ENCODE measurements at places on chromosomes 6 and 20. TPM values are rescaled to one million over a fixed set of nuclear protein-coding genes. Genes with fewer than 3 reads are reported as not detected.
A peak's percentile ranks its signal among the peaks of the same experiment; 100 is the strongest.

- no peaks in the 10 kb centered on the region for H3K36me3 ChIP-seq
- H3K27ac ChIP-seq, result no peak overlapping the region
- no peak overlapping the region for H3K4me3 ChIP-seq
- DNase-seq, result no peak
- H3K27me3 ChIP-seq, result no peaks in the 10 kb centered on the region
- H3K4me1 ChIP-seq, result no peaks in the 10 kb centered on the region
These were observed 227.2 kb upstream of the SULF2 start for GRCh38 chr20:48012401-48012974.

DNA sequence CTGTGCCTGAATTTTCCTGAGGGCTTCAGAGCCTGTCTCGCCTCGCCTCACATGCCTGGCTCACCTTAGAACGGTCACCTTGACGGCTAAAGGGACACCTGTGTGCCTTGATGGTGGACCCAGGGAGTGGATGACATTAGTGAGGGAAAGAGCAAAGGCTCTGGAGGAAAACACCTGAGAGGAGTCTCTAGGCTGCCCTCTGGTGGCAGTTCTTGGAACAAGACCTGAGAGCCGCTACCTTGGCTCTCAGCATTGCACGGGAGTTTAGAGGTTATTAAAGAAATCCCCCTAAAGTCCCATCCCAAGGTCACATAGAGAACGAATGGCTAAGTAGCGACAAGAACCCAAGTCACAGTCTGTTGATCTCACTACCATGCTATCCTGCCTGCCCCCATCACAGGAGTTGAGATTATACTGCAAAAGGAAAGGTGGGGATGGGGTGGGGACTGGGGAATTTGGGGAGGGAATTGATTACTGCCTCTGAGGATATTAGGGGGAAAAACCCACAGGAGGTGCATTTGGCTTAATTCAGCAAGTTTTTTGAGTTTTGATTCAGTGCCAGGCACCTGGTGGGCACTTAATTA lies 7.9 kb upstream of the CDSN start:
- H3K36me3 ChIP-seq, result no peaks in the 10 kb centered on the region
- no peaks in the 10 kb centered on the region for H3K27me3 ChIP-seq
- DNase-seq, result no peak
- peaks cover 13% of the 10 kb centered on the region for H3K4me1 ChIP-seq

- H3K27me3 ChIP-seq, result no peaks in the 10 kb centered on the region
- no peak for DNase-seq
- no peak overlapping the region for H3K27ac ChIP-seq
- H3K36me3 ChIP-seq, result no peaks in the 10 kb centered on the region
These were observed 87.2 kb upstream of the EDN1 start for GRCh38 chr6:12203001-12203400.

- no peak for DNase-seq
- H3K4me3 ChIP-seq, result no peak overlapping the region
- no peaks in the 10 kb centered on the region for H3K36me3 ChIP-seq
- peaks cover 14% of the 10 kb centered on the region for H3K4me1 ChIP-seq
- H3K27me3 ChIP-seq, result no peaks in the 10 kb centered on the region
- H3K27ac ChIP-seq, result peak overlapping the region; percentile 4
These were observed 28.5 kb upstream of the PIM1 start for GRCh38 chr6:37141281-37142049.

GRCh38 chr6:90621581-90621980 lies 34.7 kb upstream of the MAP3K7 start:
- H3K27ac ChIP-seq, result no peak overlapping the region
- DNase-seq, result no peak
- no peaks in the 10 kb centered on the region for H3K4me1 ChIP-seq

GRCh38 chr6:3825331-3825831 lies 23.8 kb upstream of the FAM50B start:
- H3K4me1 ChIP-seq, result peaks cover 11% of the 10 kb centered on the region
- no peaks in the 10 kb centered on the region for H3K36me3 ChIP-seq
- no peak overlapping the region for H3K4me3 ChIP-seq
- no peaks in the 10 kb centered on the region for H3K27me3 ChIP-seq

GRCh38 chr20:63094767-63095499 lies 88.2 kb upstream of the BHLHE23 start:
- H3K27ac ChIP-seq, result no peak overlapping the region
- no peaks in the 10 kb centered on the region for H3K4me1 ChIP-seq
- H3K4me3 ChIP-seq, result no peak overlapping the region
- H3K27me3 ChIP-seq, result peaks cover 91% of the 10 kb centered on the region
- no peaks in the 10 kb centered on the region for H3K36me3 ChIP-seq

- no peaks in the 10 kb centered on the region for H3K36me3 ChIP-seq
- H3K4me1 ChIP-seq, result no peaks in the 10 kb centered on the region
- no peaks in the 10 kb centered on the region for H3K27me3 ChIP-seq
- H3K27ac ChIP-seq, result no peak overlapping the region
These were observed 19.5 kb downstream of the KIZ start for GRCh38 chr20:21145424-21145823.

GRCh38 chr20:53647286-53647821 lies 53.7 kb upstream of the ZNF217 start:
- no peak overlapping the region for H3K27ac ChIP-seq
- no peaks in the 10 kb centered on the region for H3K36me3 ChIP-seq
- H3K4me3 ChIP-seq, result no peak overlapping the region
- no peaks in the 10 kb centered on the region for H3K27me3 ChIP-seq
- no peak for DNase-seq

DNA sequence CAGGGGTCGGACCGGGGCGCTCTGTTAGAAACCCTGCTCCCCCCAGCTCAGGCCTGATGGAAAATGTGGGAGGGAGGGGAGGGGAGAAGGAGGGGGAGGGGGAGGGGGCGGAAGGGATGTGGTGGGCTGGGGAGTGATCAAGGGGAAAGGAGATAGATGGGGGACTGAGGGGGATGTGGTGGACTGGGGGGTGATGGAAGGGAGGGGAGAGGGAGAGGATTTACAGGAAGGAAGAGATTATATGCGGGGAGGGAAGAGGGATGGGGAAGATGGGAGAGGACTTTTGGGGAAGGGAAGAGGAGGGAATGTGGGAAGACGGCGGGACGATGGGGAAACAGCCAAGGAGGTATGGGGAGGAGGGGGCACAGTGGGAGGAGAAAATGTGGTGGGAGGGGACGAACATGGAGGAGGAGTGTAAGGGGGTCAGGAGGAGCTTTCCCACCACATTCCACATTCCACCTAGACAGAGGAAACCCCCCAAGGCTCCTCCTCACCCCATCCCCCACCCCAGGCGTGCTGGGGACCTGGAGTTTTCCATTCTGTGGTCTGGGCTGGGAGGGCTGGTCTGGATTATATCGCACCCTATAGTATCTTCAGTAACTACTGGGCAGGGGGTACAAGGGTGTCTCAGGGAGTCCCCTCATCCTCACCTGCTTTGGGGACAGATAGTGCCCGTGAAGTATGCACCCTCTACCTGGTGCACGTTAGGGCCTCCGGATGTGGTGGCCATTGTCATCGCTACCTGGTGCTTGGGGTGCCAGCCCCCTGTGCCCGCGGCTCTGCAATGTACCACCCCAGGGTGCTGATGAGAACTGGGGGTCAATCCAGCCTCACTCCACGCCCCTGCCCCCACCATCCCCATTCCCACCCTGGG lies 578 bp upstream of the PTGIS start:
- DNase-seq, result no peak
- no peaks in the 10 kb centered on the region for H3K36me3 ChIP-seq
- peaks cover 31% of the 10 kb centered on the region for H3K27me3 ChIP-seq
- no peaks in the 10 kb centered on the region for H3K4me1 ChIP-seq
- H3K27ac ChIP-seq, result peak overlapping the region; percentile 19
- H3K4me3 ChIP-seq, result no peak overlapping the region

- no peaks in the 10 kb centered on the region for H3K27me3 ChIP-seq
- no peak overlapping the region for H3K4me3 ChIP-seq
- H3K36me3 ChIP-seq, result no peaks in the 10 kb centered on the region
- no peaks in the 10 kb centered on the region for H3K4me1 ChIP-seq
- no peak for DNase-seq
These were observed 85.8 kb upstream of the ESR1 start for GRCh38 chr6:151721671-151722070.

- H3K4me1 ChIP-seq, result no peaks in the 10 kb centered on the region
- H3K27ac ChIP-seq, result no peak overlapping the region
- H3K4me3 ChIP-seq, result no peak overlapping the region
- no peaks in the 10 kb centered on the region for H3K27me3 ChIP-seq
- no peak for DNase-seq
These were observed 21.9 kb upstream of the MBOAT1 start for GRCh38 chr6:20234136-20234535.

GRCh38 chr20:19079536-19080299 lies 132.7 kb upstream of the SLC24A3 start:
- no peak overlapping the region for H3K27ac ChIP-seq
- no peaks in the 10 kb centered on the region for H3K4me1 ChIP-seq
- DNase-seq, result peak; percentile 16
- no peak overlapping the region for H3K4me3 ChIP-seq
- H3K36me3 ChIP-seq, result no peaks in the 10 kb centered on the region
- no peaks in the 10 kb centered on the region for H3K27me3 ChIP-seq

DNA sequence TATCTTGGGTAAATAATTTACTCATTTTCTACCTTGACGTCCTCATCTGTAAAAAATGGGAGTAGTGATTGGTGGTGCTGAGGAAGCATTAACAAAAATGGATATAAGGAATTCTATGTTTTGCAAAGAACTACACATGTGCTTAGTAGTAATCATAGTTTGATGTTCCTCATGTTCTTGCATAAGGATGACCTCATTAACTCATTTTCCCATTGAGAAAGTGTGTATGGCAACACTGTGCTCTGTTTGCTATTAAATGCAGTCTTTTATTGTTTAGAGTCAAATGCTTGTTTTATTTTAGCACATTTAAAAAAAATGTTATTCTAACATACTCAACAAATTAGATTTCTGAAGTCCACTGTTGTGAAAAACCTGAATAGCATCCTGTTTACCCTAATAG lies 211.2 kb upstream of the RSPO3 start:
- DNase-seq, result no peak
- no peaks in the 10 kb centered on the region for H3K27me3 ChIP-seq
- no peaks in the 10 kb centered on the region for H3K4me1 ChIP-seq
- H3K4me3 ChIP-seq, result no peak overlapping the region
- no peak overlapping the region for H3K27ac ChIP-seq

GRCh38 chr6:86595641-86596040 lies 341.7 kb upstream of the HTR1E start:
- DNase-seq, result peak; percentile 25
- no peaks in the 10 kb centered on the region for H3K36me3 ChIP-seq
- no peak overlapping the region for H3K27ac ChIP-seq
- no peaks in the 10 kb centered on the region for H3K27me3 ChIP-seq
- H3K4me1 ChIP-seq, result no peaks in the 10 kb centered on the region

GRCh38 chr6:94269256-94269655 lies 849.9 kb upstream of the EPHA7 start:
- no peaks in the 10 kb centered on the region for H3K36me3 ChIP-seq
- DNase-seq, result no peak
- H3K27me3 ChIP-seq, result no peaks in the 10 kb centered on the region
- no peak overlapping the region for H3K27ac ChIP-seq
- no peaks in the 10 kb centered on the region for H3K4me1 ChIP-seq

GRCh38 chr6:169809386-169809785 lies 58.0 kb downstream of the ERMARD start:
- H3K27me3 ChIP-seq, result peaks cover 23% of the 10 kb centered on the region
- H3K4me3 ChIP-seq, result no peak overlapping the region
- H3K4me1 ChIP-seq, result no peaks in the 10 kb centered on the region
- DNase-seq, result no peak

DNA sequence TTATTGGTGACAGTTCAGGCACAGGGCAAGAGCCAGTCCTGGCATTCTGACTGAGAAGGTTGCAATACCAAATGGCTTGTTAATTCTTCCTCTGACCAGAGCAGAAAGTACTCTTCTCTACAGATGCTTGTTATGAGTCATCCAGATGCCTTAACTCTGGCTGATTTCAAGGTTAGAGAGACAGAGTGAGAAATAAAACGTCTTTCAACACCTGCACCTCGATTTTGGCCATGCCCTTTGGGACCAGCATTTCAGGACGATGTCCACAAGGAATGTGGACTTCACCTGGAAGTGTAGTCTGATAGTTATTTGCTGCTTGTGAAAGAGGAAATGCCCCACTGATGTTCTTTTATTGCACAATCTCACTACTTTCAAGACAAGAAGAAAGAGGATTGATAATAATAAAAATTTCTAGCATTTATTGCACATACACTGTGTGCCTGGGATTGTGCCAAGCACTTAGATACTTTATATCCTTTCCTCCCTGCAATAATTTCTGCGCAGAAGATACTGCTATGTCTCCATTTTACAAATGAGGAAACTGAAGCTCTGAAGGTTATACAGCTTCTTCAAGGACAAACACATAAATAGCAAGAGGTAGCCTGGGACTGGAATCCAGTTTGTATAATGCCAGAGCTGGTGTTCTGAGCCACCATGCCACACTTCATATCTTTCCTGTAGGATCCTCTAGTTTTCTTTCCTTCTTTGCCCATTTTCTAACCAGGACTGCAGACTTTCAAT lies 33.5 kb upstream of the MCM3 start:
- no peaks in the 10 kb centered on the region for H3K36me3 ChIP-seq
- no peak for DNase-seq
- peaks cover 12% of the 10 kb centered on the region for H3K4me1 ChIP-seq
- no peak overlapping the region for H3K4me3 ChIP-seq
- no peaks in the 10 kb centered on the region for H3K27me3 ChIP-seq

GRCh38 chr6:42742116-42742894 lies 3.6 kb downstream of the TBCC start:
- no peak for DNase-seq
- no peak overlapping the region for H3K4me3 ChIP-seq
- no peak overlapping the region for H3K27ac ChIP-seq
- peaks cover 3% of the 10 kb centered on the region for H3K4me1 ChIP-seq
- H3K36me3 ChIP-seq, result no peaks in the 10 kb centered on the region
- H3K27me3 ChIP-seq, result no peaks in the 10 kb centered on the region

DNA sequence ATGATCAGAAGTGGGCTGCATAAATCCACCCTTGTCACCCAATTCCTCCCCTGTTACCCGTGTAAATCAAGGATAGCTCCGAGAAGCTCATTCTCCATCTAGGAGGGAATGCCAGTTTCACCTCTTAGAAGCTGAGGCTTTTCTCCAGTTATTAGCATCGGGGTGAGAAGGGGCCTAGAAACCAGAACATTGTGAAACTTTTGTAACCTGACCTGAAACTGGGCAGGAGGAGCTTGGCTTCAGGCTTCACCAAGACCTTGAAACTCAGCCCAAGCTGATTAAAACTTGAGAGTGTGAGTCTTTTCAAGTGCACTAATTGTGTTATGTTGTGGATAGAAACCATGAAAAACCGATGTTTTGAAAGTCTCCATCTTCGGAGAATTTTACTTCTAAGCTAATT lies 103.1 kb downstream of the BMP2 start:
- DNase-seq, result peak; percentile 5
- no peak overlapping the region for H3K27ac ChIP-seq
- peaks cover 12% of the 10 kb centered on the region for H3K27me3 ChIP-seq
- no peaks in the 10 kb centered on the region for H3K36me3 ChIP-seq
- H3K4me1 ChIP-seq, result no peaks in the 10 kb centered on the region

GRCh38 chr20:49323622-49324238 lies 45.9 kb upstream of the ZNFX1 start:
- peak overlapping the region; percentile 68 for H3K27ac ChIP-seq
- DNase-seq, result no peak
- peaks cover 35% of the 10 kb centered on the region for H3K27me3 ChIP-seq
- H3K4me3 ChIP-seq, result no peak overlapping the region

GRCh38 chr20:51987812-51988211 lies 185.5 kb upstream of the SALL4 start:
- no peaks in the 10 kb centered on the region for H3K36me3 ChIP-seq
- DNase-seq, result no peak
- peaks cover 7% of the 10 kb centered on the region for H3K4me1 ChIP-seq
- H3K27me3 ChIP-seq, result no peaks in the 10 kb centered on the region
- H3K4me3 ChIP-seq, result no peak overlapping the region

Gene TMC2
- total RNA-seq, result not detected

Gene HLA-DQB2
- 31.3 TPM for total RNA-seq

Gene HLA-DOA
- total RNA-seq, result 15.3 TPM

Gene ME1
- total RNA-seq, result 30.7 TPM

Gene PRSS16
- 18.3 TPM for total RNA-seq

Gene DAAM2
- total RNA-seq, result 43.7 TPM

Gene OR2B6
- total RNA-seq, result not detected

All from left lung (tissue), 14 donors.